ENCODE measurements at places on chromosomes 16 and 17.

DNA sequence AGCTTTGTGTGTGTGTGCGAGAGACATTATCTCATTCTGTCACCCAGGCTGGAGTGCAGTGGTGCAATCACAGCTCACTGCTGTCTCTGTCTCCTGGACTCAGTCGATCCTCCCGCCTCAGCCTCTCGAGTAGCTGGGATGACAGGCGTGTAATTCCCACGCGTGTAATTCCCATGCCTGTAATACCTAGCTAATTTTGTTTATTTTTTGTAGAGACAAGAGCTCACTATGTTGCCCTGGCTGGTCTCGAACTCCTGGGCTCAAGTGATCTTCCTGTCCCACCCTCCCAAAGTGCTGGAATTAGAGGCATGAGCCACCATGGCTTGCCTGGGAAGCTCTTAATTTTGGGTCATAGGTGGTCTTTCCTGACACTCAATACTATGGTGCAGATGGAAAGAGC, 205.3 kb upstream of the TNRC6C start:
- DNase-seq: no peak

DNA sequence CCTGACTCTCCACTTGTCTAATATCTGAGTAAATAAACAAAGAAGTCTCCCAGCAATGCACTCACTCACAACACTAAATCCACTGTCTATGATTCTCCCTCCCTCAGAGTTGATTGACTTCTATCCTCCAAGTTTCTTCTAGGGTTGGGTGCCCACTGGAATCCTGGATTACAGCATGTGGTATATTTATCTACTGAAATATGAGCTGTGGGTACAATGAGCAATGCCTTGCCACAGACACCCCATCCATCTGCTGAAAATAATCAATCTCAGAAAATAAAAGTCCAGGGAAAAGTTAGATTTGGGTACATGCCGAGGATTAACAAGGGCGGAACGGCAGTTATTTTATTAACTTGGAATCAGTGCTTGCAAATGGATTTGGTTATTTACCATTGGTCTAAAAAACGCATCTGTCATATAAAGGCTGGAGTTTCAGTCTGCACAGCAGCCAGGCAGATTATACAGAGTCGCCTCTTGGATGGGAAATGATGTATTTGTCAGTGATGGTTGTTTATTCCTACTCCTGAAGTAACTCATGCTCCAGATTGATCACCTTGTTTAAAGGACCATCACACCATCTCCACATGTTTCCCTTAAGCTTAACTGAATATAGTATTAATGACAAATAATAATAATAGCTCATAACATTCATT, 193.9 kb upstream of the SOX9 start:
- no peak for DNase-seq

GRCh38 chr17:45697076-45697475, 87.0 kb upstream of the CRHR1 start:
- DNase-seq: no peak

DNA sequence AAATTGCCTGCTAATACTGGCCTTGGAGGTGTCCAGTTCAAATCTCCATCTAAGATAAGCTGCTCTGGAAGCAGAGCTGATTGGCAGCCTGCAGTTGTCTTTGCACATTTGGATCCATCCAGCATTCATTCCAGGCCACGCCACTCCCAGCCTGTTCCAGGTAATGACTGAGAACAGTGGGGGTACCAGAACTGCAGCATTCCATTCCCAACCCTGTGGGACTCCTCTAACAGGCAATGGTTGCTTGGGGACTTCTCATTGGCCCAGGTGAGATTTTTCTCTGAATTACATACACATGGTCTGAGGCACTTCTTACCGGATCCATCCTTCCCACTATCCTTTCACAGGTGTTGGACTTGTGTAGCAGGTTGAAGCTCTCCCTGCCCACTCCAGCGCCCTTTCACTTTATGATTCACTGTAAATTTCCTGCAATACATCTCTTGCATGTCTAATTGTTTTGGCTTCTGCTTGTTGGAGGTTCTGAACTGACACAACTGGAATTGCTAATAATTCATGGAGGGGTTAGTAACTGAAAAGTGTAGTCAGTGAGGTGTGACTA, 206.1 kb upstream of the ZFHX3 start:
- no peak for DNase-seq

DNA sequence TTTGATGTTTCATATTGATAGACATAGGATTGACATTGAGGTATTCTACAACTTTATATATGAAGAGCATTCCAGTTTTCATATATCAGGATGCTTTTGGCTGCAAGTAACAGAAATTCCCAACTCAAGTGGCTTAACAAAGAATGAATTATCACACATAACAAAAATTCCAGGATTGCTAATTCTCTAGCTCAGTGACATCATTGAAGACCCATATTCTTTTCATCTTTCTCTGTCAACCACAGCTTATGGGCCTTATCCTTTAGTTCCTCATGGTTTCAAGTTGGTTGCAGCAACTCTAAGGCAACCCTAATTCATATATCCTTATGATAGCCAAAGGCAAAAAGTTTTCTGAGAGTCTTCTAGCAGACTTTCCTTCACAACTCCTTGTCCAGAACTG, 91.5 kb upstream of the HAS3 start:
- DNase-seq: no peak

GRCh38 chr16:11188801-11189740, 66.9 kb downstream of the SOCS1 start:
- DNase-seq: no peak

DNA sequence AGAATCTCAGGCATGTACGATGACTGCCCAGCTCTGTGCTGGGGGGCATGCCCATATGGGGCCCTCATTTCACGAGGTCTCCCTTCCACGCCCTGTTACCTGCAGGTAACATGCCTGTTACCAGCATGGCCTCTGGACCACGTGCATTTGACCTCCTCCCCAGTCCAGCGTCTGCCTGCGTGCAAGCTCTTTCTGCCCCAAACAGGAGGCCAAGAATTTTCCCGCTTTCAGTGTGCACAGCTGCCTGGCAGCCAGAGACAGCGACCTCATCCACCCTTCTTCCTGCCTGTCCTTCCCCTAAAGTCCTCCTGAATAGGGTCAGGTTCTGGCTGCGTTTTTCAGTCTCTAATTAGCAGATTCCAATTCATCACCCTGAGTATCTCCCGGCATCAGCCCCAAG, 306.5 kb upstream of the ZFHX3 start:
- no peak for DNase-seq

GRCh38 chr16:2023092-2024031, 3.3 kb upstream of the NHERF2 start:
- peak; percentile 86 for DNase-seq

DNA sequence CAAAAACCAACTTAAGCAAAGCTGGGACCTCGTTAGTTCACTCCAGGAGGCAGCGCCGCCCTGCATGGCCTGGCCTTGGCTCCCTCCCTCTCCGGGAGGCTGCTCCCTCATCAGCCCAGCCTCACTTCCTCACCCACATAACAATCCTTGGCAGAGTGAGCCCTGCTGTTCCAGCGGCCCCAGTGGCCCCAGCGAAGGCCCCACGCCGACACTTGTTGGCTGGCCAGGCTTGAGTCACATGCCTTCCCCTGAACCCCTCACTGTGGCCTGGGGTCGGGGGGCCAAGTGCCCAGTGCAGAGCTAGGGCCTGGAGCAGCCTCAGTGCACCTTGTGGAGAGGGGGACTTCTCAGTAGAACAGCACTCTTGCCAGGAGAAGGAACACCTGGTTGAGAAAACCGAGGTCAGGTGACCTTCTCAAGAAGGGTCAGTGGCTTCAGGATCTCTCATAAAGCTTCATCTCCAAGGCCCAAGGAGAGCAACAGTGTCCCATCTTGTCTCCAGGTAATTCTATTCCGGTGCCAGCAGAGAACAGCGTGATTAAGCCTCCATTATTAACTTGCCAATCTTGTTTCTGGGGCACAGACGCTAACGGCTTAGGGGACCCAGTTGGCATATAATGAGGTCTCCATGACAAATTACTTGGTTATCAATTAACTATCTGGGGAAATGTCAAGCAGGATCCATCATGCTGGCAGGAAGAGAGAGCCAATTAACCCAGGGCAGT, 26.8 kb downstream of the ENDOV start:
- no peak for DNase-seq

DNA sequence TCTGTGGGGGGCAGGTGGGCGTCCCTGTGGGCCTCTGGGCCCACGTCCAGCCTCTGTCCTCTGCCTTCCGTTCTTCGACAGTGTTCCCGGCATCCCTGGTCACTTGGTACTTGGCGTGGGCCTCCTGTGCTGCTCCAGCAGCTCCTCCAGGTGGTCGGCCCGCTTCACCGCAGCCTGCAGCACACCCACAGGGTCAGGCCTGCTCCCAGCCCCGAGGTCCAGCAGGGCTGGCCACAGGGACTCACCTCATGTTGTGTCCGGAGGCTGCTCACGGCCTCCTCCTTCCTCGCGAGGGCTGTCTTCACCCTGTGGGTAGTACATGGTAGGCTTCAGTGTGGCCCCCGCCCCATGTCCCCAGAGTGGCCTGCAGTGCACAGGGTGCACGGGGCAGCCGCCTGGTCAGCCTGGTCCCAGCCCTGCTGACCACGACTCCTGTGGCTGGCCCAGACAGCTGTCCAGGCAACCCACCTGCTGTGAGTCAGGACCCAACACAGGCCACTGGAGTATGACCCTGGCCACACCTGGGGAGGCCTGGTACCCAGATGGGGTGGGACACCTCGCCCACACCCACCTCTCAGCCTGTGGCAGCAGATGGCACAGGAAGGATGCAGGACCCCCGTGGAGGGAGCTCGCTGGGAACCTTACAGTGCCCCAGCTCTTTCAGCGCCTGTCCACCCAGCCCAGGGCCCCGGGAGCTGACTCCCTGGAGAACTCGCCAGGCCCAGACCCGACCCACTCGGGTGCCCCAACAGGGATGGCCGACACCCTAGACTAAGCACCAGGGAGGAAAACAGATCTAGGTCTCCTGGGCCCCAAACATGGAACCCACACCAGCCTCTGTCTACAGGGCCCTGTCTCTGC, 23.9 kb upstream of the AATK start:
- no peak for DNase-seq

DNA sequence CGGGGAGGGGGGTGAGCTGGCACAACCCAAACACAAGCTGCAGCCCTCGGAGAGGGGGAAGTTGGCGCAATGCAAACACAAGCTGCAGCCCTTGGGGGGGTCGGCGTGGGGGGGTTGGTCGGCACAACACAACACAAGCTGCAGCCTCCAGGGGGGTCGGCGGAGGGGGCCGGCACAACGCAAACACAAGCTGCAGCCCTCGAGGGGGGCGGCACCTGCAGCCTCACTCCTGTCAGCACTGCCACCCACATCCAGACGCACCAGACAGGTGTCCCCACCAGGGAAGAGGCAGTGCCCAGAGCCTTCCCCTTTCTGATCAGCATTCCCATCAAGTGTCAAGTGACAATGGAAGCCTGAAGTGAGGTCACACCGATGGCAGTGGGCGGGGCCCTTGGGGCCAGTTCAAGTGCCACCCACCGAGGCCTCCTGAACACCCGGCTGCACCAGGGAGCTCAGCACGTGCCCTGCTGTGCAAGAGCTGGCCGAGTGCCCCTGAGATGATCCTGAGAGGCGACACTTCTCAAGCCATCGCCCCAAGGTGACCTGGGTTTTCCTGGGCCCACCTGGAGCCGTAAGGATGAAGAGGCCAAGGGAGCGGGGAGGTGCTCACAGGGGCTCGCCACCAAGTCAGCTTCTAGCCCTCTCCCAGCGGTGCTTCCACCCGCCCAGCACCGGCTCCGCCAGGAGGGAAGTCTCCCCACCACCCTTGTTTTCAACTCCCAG, 59.3 kb downstream of the KLHDC4 start:
- DNase-seq: no peak

DNA sequence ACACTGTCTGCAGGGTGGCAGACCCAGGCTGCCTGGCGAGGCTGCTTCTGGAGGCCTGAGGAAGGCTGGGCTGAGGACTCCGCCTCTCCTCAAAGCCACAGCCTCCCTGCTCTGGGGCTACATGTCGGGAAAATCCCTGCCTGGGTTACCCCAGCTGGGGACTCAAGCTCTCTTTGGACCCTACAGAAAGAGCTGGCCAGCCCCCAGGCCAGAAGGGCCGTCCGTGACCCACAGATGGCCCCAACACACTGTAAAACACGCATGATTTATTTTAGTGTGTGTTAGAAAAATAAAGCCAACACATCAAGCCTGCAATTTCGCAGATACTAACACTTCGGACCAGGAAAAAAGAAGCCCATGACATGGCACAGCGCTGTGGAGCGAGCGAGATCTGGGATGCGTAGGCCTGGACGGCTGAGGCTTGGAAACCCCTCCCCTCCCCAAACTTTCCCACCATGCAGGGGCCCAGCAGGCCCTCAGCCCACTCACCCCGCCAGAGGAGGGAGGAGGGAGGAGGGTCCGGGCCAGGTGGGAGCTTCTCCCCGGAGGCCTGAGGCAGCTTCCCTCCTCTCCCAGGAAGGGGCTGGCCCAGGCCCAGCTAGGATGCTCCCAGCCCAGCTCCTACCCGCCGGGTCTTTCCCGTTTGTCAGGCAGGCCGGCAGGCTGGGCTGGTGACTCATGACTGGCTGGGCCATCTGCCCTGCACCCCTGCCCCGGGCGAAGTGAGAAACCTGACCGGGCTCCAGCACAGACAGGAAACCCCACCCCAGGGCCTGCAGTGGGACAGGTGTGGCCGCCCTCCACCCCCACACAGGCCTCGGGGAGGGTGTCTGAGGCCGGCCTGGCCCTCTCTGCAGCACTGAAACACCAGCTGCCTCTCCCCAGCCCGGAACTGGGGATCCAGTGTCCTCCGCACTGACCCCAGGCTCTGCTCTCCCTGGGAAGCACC, 34.1 kb upstream of the SLC38A10 start:
- no peak for DNase-seq

- DNase-seq: no peak
Measured at GRCh38 chr16:55115506-55115905, 184.8 kb downstream of the IRX5 start.

DNA sequence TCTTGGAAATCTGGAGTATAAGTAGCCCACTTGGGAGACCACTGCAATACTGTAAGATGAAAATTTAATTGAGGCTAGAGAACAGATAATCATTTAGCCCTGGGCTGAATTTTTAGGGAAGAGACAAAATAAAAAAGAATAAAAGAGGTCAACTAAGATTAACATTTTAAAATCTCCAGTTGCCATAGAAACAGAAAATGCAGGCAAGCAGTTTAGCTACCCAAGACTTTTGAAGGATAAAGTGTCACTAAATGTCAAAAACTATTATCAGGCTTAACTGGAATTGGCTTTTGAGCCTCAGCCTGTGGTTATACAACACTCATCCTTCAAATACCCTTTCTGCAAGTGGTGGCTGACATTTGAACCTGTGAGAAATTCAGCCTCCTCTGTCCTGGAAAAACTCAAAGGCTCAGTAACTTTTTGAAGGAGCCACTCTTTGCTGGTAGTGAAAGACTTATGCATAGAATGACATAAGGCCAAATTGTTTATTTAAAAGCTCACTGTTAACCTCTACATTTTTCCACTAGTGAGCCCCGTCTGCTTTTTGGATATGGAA, 220.7 kb upstream of the KCNJ16 start:
- no peak for DNase-seq

DNA sequence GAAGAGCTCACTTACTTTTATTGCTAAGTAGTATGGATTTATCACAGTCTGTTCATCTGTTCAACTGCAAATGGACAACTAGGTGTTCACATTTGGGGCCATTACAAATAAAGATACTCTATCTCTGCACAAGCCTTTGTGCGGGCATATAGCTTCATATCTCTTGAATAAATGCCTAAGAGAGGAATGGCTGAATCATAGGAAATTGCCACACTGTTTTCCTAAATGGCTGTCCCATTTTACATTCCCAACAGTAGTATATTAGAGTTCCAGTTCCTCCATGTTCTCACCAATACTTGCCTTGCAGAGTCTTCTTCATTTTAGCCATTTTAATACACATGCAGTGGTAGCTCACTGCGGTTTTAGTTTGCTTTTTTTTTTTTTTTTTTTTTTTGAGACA, 20.5 kb downstream of the NSMCE1 start:
- no peak for DNase-seq
